ENCODE measurements at places on chromosomes 12 and 14.

DNA sequence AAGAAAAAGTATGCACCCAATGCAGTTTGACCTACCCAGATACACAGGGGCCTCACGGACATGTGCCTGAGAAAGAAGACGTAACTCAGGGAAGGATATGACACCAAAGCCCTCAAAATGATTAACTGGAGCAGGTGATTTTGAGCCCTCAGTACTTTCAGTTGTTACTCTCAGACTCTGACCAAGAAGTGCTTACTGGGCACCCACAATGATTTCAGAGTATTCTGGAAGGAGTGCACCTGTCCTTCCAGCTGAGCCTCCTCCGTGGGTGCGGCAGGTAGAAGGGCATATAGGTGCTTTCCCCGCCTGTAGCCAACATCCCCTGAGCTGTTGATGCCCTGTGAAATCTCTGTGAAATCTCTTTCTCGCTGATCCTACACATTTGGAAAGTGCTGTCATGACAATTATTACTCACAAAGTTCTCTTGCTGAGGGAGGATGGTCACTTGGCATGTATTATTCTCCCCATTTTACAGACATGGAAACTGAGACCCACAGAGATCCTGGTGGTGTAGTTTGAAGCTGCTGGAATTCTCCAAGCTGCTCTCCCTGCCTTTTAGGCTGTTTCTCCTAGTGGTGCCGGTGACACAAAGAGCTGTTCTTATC, 154.3 kb upstream of the CCND2 start:
- DNase-seq = no peak

- no peak for DNase-seq
Observed at GRCh38 chr14:23070262-23071129, 13.2 kb upstream of the CDH24 start.

DNA sequence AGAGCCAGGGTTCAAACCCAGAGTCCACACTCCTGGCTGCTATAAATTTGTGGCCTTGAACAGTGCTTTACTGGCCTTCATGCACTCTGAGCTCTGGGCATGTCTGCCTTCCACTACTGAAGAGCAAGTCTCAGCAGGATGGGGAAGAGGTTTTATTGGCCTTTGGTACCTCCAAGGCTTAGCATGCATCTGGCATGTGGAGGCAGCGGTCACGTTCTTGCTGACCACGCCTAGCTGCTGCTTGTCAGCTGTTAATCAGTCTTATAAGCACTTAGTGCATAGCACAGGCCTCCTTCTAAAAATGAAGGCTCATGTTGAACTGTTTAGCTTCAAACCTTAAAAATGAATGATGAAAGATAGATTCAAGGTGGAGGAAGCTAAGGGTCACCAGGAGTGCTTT, 177.5 kb downstream of the PELI2 start:
- no peak for DNase-seq

DNA sequence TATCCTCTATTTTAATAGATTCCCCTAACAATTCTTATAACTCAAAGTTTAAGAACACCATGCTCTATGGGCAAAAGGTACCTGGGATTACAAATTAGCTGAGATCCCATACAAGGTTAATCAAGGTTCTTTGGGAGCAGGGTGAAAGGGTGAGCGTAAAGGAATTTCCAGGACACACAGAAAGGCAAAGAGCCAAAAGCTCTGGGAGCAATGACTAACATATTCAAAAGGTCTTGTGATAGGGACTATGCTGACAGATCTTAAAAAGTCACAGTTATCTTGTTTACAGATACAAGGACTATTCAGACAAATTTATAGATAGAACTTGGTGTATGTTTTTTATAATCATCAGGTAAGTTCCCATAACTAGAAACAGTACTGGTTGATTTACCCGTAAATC, 19.5 kb upstream of the PPFIBP1 start:
- no peak for DNase-seq

DNA sequence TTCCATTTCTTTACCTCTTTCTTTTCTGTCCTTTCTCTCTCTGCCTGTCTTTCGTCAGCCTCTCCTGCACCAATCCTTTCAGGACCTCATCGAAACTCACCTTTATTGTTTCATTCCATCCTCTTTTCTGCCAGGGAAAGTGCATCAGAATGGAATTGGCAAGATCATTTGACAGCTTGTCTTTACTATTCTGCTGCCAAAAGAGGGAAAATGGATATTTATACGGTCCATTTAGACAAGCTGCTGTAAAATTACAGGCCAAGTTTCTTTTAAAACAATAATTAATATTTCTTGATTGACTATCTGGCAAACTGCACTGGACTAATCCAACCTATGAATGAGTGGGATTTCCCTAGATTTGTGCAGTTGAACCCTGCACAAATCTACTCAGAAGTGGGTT, 7.6 kb upstream of the SRGAP1 start:
- DNase-seq = no peak

DNA sequence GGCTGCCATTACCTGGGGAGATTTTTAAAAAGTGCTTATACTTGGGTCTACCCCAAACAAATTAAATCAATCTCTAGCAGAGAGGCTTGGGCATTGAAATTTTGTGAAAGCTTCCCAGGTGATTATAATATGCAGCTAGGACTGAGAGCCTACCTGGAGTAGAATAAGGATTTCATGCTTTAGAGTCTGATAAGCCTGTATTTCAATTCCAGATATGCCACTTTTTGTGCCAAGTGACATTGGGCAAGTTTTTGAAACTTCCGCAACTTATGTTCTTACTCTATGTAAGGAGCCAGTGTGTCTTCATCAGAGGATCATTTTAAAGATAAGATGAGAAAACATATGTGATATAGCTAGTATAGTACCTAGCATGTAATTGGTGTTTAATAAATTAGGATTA, 159.8 kb upstream of the LRIG3 start:
- DNase-seq = no peak

DNA sequence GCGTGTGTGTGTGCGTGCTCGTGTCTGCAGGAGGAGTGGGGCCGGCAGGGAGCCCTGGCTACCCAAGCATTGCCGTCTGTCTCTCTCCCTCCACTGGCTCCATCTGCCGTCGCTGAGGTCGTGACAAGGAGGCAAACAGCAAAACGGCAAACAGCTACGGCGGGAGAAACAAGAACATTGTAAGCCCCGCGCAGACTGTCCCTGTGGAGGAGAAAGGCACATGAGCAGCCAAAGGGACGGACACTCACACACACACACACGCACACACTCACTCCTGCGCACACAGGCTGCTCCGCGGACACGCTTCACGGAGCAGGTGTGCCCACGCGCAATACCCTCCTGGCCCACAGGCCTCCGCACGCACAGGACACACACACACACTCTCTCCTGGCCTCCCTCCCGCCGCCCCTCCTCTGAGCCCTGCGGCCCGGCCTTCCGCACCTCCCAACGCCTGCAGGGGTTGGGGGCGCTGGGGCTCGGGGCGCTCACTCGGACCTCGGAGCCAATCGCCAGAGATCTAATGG, 905 bp downstream of the CISTR start:
- no peak for DNase-seq

DNA sequence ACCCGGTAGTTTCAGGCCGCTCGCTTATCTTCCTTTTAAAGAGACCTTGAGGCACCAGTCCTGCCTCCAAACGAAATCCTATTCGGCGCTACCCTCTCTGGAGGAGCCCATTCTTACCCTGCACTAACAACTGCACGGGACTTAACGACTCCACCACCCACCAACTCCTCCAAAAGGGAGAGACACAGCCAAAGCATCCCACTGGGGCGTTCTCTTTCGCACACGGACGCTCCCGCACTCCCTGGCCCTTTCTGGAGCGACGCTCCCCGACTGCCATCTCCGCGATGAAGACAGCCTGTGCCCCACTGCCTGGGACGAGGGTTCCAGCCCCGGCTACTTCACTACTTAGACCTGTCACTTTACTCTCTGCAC, 650 bp downstream of the GALC start:
- no peak for DNase-seq

- DNase-seq = no peak
Observed at GRCh38 chr12:19223695-19224094, 94.2 kb downstream of the PLEKHA5 start.
